SW 1271 (cell line): ENCODE measurements at places on chromosomes 12 and 14.

DNA sequence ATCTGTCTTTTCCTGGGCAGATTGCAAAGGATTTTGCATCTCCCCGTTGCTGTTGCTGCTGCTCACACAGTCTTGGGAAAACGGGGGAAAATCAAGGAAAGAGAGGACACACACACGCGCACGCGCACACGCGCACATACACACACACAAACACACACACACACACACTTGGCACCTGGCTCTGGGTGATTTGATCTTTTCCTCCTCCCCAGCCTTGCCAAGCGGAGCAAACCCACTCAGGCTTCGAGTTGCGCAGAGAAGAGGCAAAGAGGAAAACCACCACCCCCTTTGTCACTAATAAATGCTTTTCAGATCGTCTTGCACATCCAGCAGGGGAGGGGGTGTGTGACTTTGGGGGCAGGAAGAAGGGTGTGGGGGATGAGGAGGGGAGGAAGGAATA lies 965 bp upstream of the NOS1 start:
- no peak for DNase-seq

DNA sequence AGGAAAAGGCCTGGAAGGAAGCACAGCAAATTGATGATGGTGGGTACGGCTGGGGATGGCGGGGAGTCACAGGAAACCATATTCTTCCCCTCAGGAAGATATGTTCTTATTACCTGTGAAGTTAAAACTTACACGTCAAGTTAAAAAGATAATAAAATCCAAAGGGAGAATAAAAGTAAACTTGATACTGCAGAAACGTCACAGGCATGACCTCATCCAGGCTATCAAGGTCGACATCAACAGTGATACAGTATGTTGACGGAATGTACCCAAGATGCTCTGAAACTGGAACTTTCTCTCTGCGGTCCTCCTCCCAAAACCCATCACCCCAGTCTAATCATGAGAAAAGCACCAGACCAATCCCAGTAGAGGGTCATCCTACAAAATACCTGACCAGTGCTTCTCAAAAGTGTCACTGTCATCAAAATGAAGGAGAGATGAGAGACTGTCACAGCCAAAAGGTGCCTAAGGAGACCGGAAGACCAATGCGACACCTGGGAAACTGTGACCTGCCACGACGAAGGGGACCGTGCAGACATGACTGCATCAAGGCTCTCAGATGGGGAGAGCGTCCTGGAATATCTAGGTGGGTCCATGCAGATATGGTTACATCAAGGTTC lies 74.6 kb downstream of the SCARB1 start:
- DNase-seq = no peak

DNA sequence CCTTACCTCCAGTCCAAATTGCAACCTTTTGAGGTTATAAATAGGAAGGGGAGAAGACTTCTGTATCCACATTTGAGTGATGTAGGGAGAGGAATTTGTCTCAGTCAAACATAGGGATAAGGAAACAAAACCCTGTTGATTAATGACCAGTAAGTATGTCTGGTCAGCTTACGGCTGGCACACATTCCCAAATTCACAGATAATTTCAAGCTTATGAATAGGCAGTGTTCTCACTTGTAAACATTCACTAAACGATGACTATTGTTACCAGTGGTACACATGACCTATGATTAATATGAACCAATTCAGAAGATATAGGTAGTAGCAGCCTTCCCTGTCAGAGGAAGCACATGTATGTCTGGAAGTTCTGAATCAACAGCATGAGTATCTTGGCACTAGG lies 33.0 kb upstream of the SLC5A8 start:
- DNase-seq = no peak

DNA sequence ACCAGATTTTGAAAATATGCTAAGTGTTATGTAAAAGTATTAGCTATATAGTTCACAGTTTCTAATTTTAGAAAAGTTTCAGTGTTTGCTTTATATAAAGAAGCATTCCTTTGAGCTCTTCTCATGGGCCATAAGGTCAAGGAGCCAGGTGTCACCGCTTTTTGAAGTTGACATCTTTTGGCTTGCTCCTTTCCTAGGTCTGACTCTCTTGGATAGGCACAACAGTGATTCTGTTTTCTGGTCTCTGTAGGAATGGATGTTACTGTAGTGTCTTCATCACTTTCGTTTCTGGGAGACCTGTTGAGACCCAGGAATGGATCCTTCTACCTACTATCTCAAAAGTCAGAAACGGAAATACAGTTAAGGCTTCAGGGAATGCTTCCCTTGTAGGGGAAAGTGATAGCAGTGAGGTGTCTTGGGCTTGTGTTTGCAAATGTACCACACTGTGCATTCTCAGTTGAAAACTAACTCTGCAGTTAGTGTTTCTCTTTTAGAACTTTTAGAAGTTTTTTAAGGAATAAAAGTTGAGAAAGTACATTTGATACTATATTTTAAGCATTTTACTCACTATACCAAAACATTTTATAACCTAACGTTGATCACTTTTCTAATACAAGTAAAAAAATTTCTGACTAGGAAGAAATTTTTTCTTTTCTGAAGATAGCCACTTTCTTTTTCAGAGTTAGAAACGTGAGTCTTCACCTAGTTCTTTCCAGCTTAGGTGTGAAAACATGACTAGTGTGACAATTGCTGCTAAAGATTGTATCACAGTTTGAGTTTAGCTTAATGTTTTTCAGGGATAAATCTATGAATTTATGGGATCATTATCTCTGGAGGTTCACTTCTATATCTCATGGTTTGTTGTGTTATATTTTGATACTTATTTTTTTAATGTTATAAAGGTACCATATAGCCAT lies 20.8 kb downstream of the VRK1 start:
- DNase-seq = no peak

DNA sequence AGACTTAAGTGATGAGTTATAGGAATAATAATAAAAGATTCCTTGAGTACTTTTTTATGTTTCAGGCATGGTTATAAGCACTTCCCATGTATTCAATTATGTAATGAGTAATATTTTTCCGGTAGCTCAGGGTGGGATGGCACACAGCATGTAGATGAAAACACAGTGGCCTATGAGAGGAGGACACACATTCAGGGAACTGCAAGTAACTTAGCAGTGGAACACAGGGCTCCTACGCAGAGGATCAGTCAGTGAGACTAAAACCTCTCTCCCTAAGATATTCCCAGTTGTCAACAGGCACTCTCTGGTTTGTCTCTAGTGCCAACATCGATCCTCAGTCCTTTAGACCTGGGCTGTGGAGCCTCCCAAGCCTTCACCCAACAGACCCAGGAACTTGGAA lies 219.4 kb downstream of the DIO2 start:
- no peak for DNase-seq

DNA sequence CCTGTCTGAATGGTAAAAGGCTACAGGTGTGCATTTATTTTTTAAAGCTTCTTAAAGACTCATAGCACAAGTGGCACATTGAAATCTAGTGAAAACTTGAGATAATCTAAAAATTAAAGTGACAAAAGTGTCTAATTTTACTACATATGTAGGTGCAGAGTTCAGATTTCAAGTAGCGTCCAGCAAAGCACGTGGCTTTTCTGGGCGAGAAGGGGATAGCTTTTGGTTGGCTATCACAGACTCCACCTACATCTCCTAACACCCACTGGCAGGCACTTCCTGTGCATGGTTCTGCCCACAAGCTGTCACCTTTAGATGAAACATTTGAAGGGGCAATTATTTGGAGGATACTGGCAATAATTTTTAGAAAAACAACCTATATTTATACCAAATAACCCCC lies 1.9 kb upstream of the PITPNM2 start:
- DNase-seq = no peak

- no peak for DNase-seq
Observed at GRCh38 chr12:10393291-10393690, 3.5 kb upstream of the KLRK1 start.

DNA sequence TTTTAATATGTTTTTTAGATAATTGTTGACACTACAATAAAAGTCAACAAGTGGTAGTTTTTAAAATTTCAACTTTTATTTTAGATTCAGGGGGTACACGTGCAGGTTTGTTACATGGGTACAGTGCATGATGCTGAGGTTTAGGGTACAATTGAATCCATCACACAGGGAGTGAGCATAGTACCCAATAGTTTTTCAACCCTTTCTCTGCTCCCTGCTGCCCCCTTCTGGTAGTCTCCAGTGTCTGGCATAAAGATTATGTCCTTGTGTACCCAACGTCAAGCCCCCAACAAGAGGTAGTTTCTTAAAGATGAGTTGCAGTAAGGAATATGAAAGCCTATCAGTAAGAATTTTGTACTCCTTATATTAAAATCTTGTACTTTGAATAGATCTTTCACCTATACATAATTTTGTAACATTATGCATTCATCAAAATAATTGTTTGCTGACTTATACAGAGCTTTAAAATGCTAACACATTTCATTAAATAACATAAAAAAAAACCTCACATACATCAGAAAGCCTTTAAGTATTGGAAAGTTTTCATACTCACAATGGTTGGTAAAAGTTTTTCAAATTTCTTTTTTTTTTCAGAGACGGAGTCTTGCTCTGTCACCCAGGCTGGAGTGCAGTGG lies 5.4 kb upstream of the RALGAPA1 start:
- no peak for DNase-seq

GRCh38 chr12:16612647-16613046 lies 6.7 kb upstream of the LMO3 start:
- no peak for DNase-seq
